ENCODE measurements at places on chromosomes 16 and 17. TPM values are rescaled to one million over a fixed set of nuclear protein-coding genes. Genes with fewer than 3 reads are reported as not detected.

C17orf113 gene
- total RNA-seq: not detected

OR1F1 gene
- not detected for total RNA-seq

AANAT gene
- total RNA-seq: not detected

PRSS27 gene
- 1.2 TPM for total RNA-seq

SCARF1 gene
- 32.2 TPM for total RNA-seq

SHCBP1 gene
- total RNA-seq: 0.85 TPM

TBL3 gene
- 38.9 TPM for total RNA-seq

SPNS2 gene
- total RNA-seq: 38.4 TPM

SF3B3 gene
- 94.1 TPM for total RNA-seq
